ENCODE measurements at places on chromosomes 6 and 20.

DNA sequence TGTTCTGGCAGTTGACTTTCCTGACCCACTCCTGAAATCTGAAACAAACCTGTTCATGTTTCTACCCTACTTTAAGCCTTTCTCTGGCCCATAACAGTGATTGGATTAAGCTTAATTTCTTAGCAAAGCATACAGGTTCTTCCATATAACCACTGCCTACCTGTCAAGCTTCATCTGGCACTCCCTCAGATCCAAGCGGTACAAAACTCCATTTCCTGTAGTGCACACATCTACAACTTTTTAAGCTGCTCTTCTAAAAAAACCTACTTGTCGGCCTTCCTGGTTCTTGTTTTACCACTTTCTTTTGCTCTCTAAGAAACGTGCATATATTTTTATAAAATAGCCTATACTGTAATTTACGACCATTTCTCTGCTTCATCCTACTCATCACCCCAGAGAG lies 916 bp upstream of the PPP1R11 start:
- DNase-seq: no peak

DNA sequence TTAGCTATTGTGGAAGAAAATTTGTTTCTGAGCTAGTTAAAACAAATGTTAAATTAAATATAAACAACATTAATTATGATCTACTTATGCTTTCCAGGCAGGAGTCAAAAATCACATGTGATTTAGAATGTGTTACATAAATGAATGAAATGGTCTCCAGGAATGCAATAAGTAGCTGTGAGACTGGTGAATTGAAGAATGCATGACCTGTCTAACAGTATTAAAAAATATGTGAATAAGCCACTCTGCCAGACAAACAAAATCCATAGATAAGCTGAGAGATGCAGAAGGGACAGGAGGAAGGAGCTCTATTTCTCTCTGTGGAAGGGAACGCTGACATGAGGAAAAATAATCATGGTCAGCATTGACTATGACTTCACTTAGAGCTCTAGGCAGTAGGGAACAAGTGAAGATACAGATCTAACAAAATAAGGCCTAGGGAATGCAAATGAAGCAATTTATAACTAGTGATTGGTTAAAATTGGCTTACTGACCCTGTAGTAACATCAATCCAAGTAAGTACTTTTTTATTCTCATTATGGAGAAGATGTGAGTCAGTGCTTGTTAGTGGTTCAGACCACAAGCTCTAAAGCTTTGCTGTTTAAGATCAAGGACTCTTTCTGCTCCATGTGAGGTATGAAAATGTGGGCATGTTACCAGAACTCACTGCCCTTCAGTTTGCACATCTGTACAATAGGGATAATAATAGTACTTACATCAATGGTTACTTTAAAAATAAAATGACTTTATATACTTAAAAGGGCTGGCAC lies 432.6 kb downstream of the MMUT start:
- no peak for DNase-seq

DNA sequence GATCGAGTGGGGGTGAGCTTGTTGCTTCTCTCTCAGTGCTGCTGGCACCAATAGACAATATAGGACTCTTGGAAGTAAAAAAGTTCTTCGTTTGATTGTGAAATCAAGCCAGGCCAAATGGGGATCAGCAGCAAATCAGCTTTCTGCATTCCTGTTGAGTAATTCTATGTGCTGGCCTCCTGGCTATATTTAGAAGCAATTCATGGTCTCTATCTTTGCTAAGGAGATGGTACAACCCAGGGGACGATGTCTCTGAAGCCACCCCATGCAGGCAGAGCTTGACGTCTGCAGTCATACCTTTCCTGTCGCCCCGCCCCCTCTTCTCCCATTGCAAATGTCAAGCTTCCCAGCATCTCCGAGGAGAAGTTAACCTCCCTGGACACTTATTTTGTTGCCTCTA lies 199.1 kb downstream of the SCP2D1 start:
- no peak for DNase-seq

- DNase-seq: no peak
These were observed 152.0 kb downstream of the ANKRD60 start for GRCh38 chr20:58076405-58076804.

DNA sequence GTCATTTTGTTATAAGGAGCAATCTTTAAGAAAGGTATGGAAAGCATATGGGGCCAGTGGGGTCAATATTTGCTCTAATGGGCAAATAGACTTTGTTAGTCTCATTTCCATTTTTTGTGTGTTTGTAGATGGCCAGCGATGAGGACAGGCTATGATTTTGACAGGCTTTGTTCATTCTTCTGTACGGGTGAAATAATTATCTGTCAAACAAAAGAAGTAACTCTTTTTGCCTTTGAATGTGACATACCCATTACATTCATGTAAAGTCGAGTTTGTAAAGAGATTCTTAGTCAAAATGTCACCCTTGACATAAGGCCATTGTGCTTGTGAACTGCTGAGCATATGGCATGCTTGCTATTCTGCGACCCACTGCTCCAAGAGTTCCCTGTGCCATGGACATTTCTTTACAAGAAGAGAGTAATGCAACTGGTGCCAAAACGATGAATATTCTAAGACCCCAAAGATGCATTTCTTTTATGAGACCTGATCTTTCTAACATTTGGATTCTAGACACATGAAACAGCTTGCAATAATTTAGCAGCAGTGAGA lies 38.2 kb upstream of the JAG1 start:
- DNase-seq: no peak

DNA sequence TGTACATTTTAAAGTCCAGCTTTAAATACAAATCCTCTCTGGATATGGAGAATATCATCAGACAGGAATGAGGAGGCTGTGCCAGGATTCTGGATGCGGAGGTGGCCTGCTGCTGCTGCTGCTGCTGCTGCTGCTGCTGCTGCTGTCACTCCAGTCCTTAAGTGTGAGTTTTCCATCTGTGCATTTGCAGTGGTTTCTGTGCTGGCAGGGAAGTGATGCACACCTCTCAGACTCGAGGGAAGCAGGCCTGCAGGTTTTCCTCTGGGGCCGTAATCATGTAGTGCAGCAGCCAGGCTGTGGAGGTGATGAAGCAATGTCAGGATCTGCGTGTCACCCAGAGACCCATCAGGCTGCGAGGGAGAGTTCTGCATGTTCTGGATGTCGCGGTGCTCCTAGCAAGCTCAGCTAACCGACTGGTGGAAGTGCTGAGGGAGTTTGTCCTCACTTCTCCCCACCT lies 32.0 kb downstream of the CFAP61 start:
- DNase-seq: no peak

- no peak for DNase-seq
These were observed 41.8 kb downstream of the NCOA7 start for GRCh38 chr6:125832391-125833117.

- DNase-seq: no peak
These were observed 1.7 kb upstream of the GMPR start for GRCh38 chr6:16236631-16237199.

- no peak for DNase-seq
These were observed 108.8 kb downstream of the PREP start for GRCh38 chr6:105294129-105294528.

GRCh38 chr6:123953920-123954319 lies 150.3 kb downstream of the NKAIN2 start:
- no peak for DNase-seq

GRCh38 chr20:54716174-54716747 lies 240.9 kb downstream of the DOK5 start:
- DNase-seq: no peak

GRCh38 chr6:114559419-114559818 lies 216.6 kb upstream of the HS3ST5 start:
- DNase-seq: no peak

DNA sequence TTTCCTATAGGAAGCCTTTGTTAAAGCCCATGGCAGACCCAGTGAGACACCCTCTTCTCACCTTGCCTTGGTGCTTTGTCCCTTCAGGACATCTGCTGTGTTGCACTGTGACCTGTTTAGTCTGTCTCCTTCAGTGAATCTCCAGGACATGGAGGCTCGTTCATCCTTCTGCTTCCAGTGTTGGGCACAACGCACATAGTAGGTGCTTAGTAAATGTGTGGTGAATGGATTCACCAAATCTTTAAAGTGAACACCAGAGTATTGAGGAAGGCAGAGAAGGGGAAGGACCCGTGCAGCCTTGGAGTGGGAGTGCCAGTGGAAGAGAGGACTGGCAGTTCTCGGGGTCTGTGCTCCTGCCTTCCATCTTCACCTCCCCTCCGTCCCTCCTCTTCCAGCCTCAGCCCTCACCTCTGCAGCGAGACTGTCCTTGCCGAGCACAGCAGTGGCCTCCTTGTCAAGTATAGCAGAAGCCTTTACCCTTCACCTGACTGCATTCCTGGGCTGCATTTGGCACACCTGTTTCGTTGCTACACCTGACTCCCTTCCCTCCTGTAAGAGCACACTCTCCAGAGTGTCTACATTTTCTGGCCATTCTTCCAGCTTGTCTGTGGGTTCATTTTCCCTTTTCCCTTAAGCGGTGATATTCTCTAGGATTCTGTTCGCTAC lies 49.2 kb downstream of the ARID1B start:
- DNase-seq: no peak

- no peak for DNase-seq
These were observed 200.1 kb downstream of the HIVEP2 start for GRCh38 chr6:142744836-142745235.

DNA sequence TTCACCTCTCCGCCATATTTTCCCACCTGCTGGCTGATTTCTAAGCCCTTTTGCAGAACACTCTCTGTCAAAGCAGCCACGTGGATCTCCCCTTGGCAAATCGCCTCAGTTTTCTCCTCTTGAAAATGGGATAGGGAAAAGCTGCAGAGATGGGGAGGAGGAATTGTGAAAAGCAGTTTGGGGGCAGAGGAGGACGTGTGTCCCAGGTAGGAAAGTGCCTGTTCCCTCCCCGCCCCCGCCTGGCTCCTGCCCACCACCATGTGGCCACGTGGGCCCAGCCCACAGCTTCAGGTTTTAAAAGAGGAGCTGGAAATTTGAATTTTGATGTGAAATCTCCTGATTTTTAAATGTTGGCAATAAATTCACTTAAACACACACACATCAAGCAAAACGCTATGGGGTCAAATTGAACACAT lies 3.6 kb upstream of the CEBPB start:
- no peak for DNase-seq

DNA sequence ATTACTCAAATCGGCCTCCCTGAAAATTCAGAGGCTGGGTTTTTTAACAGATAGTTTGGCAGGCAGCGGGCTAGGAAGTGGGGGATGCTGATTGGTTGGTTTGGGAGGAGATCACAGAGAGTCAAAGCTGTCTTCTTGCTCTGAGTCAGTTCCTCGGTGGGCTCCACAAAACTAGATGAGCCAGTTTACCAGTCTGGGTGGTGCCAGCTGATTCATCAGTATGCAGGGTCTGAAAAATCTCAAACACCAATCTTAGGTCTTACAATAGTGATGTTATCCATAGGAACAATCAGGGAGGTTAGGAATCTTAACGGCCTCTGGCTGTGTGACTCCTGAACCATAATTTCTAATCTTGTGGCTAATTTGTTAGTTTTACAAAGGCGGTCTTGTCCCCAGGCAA lies 190.7 kb downstream of the C6orf118 start:
- no peak for DNase-seq

GRCh38 chr6:141463237-141463977 lies 669.3 kb upstream of the GJE1 start:
- DNase-seq: no peak

DNA sequence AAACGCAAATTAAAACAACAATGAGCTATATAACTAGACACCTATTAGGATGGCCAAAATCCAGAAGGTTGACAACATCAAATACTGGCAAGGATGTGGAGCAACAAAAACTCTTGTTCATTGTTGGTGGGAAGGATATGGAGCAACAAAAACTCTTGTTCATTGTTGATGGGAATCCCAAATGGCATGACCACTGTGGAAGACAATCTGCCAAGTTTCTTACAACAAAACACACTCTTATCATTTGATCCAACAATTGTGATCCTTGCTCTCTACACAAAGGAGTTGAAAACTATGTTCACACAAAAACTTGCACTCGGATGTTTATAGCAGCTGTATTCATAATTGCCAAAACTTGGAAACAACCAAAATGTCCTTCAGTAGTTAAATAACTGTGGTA lies 61.8 kb upstream of the LAMA2 start:
- no peak for DNase-seq

GRCh38 chr6:38215225-38215624 lies 395.7 kb downstream of the ZFAND3 start:
- no peak for DNase-seq

- no peak for DNase-seq
These were observed 17.1 kb downstream of the ZBP1 start for GRCh38 chr20:57603120-57603519.

DNA sequence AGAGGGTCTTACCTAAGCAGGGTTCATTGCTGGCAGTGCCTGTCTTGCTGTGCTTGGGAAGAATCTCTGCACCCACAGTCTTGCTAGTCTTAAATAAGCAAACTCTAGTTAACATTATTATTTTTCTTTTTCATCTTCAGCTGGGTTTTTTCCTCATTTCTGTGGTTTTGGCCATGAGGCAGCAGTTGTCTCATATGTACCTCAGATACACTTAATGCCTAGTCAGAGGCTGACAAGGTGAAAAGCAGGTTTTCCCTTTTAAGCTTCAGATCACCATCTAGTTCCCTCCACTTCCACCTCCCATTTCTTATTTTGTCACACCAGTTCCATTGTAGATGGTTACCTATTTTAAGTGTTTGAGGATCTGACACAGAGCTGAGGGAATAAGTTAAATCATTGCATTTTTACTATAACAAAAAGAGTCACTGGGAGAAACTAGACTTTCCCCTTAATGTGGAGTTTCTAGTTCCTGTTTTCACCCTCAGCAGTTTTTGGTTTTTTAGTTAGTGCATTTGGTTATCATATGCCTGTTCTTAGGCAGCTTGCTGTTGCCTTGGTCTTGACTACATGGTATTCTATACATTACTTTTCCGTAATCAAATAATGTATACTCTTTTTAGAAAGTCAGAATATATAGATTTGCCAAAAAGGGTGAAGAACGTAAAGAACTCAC lies 46.0 kb downstream of the AFDN start:
- no peak for DNase-seq

DNA sequence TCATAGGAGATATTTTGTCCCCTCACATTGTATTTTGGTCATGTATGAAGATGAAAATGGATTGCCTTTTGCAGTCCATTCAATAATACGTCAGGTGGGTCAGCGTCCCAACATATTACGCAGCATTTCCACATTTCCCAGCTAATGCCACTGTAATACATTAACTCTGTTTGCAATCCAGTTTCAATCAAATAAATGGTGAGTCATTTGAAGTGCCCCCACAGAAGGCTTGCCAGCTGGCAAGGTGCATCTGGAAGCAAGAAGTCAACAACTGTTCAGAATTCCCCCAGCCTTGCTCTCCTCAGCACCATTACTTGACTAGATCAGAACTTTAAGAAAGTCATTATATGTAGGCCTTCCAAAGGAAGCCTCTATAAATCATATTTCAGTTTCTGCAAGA lies 50.4 kb downstream of the PHACTR1 start:
- DNase-seq: no peak
